Heart left ventricle (tissue), 16 donors: ENCODE measurements at places on chromosomes 2 and 18. TPM values are rescaled to one million over a fixed set of nuclear protein-coding genes. Genes with fewer than 3 reads are reported as not detected.

Gene SEC11C
- total RNA-seq: 15.9 TPM

Gene MBD1
- 43.9 TPM for total RNA-seq

Gene CXCR4
- 1.2 TPM for total RNA-seq

Gene CFLAR
- total RNA-seq: 208 TPM

Gene NPPC
- total RNA-seq: not detected

DNA sequence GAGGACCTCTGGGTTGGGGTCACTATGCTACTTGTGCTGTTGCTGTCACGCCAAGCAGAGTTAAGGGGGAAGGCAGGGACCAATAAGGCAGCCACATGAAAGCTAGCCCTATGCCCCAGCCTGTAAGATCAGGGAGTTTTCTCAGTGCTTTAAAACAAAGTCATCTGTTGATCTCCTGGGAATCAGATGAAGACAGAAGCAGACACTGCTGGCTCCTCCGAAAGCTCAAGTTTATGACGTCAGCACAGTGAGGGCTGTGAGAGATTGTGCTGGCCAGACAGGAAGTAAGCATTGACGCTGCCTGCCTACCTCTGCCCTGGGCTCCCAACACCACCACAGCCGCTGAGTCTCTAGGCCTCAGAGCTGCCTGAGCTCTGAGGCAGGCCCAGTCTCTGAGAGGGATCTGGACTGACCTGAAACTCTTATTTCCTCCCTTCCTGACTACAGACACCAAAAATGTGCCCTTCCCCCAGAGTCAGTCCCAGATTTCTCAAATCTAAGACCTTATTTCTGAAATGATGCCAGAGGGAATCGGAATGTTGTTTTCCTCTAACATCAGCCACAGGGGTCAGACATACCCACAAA is 118.1 kb upstream of the EPAS1 start:
- peak; percentile 79 for DNase-seq
- H3K4me3 ChIP-seq: no peak overlapping the region
- peaks cover 24% of the 10 kb centered on the region for H3K4me1 ChIP-seq
- H3K36me3 ChIP-seq: no peaks in the 10 kb centered on the region
- no peaks in the 10 kb centered on the region for H3K27me3 ChIP-seq
- H3K27ac ChIP-seq: peak overlapping the region; percentile 82

GRCh38 chr18:50203801-50204604 is 9.1 kb upstream of the MYO5B start:
- peak; percentile 62 for DNase-seq
- H3K27ac ChIP-seq: no peak overlapping the region
- H3K4me3 ChIP-seq: no peak overlapping the region
- no peaks in the 10 kb centered on the region for H3K36me3 ChIP-seq
- H3K4me1 ChIP-seq: no peaks in the 10 kb centered on the region

DNA sequence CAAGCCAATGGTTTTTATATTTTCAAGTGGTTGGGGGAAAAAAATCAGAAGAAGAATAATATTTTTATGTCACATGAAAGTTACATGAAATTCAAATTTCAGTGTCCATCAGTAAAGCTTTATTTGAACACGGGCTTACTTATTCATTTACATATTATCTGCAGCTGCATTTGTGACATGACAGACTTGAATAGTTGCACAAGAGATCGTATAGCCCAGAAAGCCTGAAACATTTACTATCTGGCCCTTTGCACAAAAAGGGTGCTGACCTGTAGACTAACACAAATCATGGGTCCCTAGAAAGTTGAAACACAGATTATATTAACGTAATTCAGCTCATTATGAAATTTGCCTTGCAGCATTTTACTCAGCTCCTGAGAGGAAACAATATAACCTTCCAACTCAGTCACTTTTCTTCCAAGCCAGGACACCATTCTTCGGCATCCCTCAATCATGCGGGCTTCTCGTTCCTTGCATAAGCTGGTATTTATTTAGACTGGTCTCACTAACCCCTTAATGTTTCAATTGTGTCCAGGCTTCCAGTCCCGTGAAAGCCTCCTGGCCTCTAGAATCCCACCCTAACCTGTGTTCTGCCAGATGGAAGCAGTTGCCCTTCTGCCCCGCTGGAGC is 402.7 kb downstream of the SETBP1 start:
- H3K27me3 ChIP-seq: no peaks in the 10 kb centered on the region
- no peak overlapping the region for H3K27ac ChIP-seq
- H3K36me3 ChIP-seq: no peaks in the 10 kb centered on the region
- no peaks in the 10 kb centered on the region for H3K4me1 ChIP-seq

DNA sequence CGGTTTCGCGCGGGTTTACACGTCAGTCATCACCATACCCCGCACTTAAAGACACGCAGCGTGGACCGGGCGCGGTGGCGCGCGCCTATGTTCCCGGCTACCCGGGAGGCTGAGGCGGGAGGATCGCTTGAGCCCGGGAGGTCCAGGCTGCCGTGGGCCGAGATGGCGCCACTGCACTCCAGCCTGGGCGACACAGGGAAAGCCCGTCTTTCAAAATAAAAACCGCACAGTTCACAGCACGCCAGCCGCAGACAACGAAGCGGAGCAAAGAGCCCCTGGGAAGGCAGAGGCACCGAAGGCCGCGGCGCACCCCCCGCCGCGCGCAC is 328 bp downstream of the DTYMK start:
- H3K4me1 ChIP-seq: peaks cover 21% of the 10 kb centered on the region
- H3K4me3 ChIP-seq: peak overlapping the region; percentile 97
- H3K36me3 ChIP-seq: peaks cover 4% of the 10 kb centered on the region
- DNase-seq: no peak

GRCh38 chr2:54423213-54423612 is 32.9 kb upstream of the SPTBN1 start:
- peaks cover 55% of the 10 kb centered on the region for H3K4me1 ChIP-seq
- no peak for DNase-seq
- no peaks in the 10 kb centered on the region for H3K27me3 ChIP-seq
- H3K27ac ChIP-seq: peak overlapping the region; percentile 60
- H3K4me3 ChIP-seq: no peak overlapping the region
- no peaks in the 10 kb centered on the region for H3K36me3 ChIP-seq

GRCh38 chr2:112494828-112495227 is 12.9 kb downstream of the TTL start:
- peaks cover 14% of the 10 kb centered on the region for H3K36me3 ChIP-seq
- no peak for DNase-seq
- no peak overlapping the region for H3K4me3 ChIP-seq
- no peaks in the 10 kb centered on the region for H3K4me1 ChIP-seq
- no peak overlapping the region for H3K27ac ChIP-seq
- no peaks in the 10 kb centered on the region for H3K27me3 ChIP-seq

DNA sequence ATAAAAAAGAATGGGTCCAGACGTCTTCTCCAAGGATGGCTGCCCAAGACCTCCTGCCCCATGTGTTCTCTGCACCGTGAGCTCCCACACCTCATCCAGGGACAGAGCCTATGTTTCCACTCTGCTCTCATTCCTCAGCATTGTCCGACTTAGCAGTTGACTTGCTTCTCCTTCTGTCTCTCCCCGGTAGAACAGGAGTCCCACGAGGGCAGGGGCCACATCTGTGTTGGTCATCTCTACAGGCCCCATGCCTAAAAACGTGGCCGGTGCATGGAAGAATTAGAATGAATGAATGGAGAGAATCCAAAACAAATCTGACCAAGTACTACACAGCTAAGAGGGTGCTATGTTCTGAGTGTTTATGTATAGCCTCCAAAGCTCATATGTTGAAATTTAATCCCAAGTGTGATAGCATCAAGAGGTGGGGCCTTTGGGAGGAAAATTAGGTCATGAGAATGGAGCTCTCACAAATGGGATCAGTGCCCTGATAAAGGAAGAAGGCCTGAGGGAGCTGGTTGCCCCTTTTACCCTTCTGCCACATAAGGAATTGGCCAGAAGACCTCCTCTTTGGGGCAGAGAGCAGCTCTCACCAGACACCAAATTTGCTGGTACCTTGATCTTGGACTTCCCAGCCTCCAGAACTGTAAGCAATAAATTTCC is 55.9 kb downstream of the FAM178B start:
- no peaks in the 10 kb centered on the region for H3K27me3 ChIP-seq
- H3K36me3 ChIP-seq: no peaks in the 10 kb centered on the region
- H3K4me1 ChIP-seq: peaks cover 17% of the 10 kb centered on the region

DNA sequence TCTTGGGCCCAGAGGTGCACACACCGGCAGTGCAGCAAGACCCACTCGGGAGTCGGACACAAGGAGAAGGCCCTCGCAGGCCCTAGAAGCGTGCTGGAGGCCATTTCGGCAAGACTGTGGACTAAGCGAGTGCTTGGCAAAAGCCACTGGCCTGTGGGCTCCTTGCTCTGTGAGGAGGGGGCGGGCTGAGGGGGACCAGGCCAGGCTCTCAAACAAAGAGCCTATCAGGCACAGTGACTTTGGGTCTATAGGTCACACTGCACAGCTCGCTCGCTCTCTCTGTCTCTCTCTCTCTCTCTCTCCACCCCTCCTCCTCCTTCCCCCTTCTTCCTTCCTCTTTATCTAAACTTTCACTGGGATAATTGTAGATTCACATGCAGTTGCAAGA is 23.6 kb upstream of the ZCCHC2 start:
- H3K36me3 ChIP-seq: no peaks in the 10 kb centered on the region
- no peak overlapping the region for H3K27ac ChIP-seq
- no peak overlapping the region for H3K4me3 ChIP-seq
